ENCODE measurements at places on chromosomes 1 and 21.

GRCh38 chr1:116474921-116475849 is 95.6 kb downstream of the CD58 start:
- no peak for DNase-seq

DNA sequence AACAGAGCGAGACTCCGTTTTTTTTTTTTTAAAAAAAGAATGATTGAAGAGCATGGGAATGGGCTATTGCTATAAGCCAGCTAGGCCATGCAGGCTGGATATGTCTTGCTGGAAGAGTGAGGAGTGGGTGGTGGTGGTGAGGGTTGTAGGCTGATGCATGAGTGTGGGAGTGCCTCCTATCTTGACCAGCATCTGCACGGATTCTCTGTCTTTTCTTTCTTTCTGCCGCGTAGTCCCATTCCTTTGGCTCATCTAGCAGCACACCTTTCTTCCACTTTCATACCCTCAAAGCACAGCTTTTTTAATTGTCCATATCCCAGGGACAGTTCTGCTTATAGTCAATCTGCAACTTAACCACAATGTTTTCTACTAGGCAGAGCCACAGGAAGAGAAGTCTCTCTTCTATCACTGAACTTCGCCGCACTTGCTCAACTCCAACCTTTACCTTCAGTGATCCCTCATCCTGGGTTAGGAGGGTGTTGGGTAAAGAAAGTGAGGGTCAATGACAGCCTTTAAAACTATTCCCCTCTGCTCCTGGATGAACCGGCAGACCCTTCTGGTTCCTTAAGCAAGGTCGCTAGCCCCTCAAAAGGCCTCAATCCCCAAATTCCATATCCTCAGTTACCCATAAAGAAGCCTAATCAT is 15.2 kb downstream of the ADCY10 start:
- no peak for DNase-seq

- DNase-seq, result no peak
Observed at GRCh38 chr1:170836141-170836540, 99.2 kb upstream of the MROH9 start.

DNA sequence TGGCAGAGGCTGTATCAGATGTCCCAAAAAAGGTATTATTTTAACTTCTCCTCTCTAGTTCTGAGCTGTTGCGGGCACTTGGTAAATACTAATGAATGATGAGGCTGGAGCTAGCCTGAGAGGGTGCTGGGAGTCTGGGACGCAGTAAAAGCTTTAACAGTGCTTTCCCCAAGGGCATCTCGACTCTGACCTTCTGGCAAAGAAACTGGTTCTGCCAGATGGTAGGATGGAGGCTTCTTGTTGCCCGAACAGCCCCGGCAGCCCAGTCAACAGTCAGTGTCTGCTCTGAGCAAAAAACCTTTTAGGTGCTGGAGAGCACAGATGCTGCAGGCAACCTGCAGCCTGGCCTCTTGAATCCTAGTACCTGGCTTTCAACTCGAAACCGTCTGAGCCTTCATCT is 2.5 kb upstream of the PNRC2 start:
- no peak for DNase-seq

- DNase-seq, result no peak
Observed at GRCh38 chr1:205817988-205818387, 5.0 kb upstream of the SLC41A1 start.
